Pulmonary artery endothelial cell (primary cell): ENCODE measurements at places on chromosomes 5 and 9. TPM values are rescaled to one million over a fixed set of nuclear protein-coding genes. Genes with fewer than 3 reads are reported as not detected.

The PLAA gene
- 49.6 and 53.3 TPM in 2 replicates for total RNA-seq

The TEK gene
- total RNA-seq = 98.9 and 100 TPM in 2 replicates

The HAPLN1 gene
- not detected in 2 replicates for total RNA-seq

The PCA3 gene
- 0.79 and 1.2 TPM in 2 replicates for total RNA-seq

The OR1Q1 gene
- not detected in 2 replicates for total RNA-seq

The ARL10 gene
- 6.7 and 9.2 TPM in 2 replicates for total RNA-seq

The RNF208 gene
- 0.07 and 0.33 TPM in 2 replicates for total RNA-seq

The CTSV gene
- 1.1 TPM in 2 replicates for total RNA-seq

The MACIR gene
- total RNA-seq = 14.6 and 18.6 TPM in 2 replicates

The PCDHGA1 gene
- total RNA-seq = 0.20 and 0.28 TPM in 2 replicates

The SH2D3C gene
- total RNA-seq = 56.8 and 58.3 TPM in 2 replicates

The OBP2B gene
- not detected in 2 replicates for total RNA-seq

The FCN2 gene
- total RNA-seq = not detected in 2 replicates

The SLC46A2 gene
- not detected in 2 replicates for total RNA-seq

The GGTA1 gene
- 0.18 and 0.53 TPM in 2 replicates for total RNA-seq

The SUSD3 gene
- total RNA-seq = 0.13 and 0.39 TPM in 2 replicates

The IFNB1 gene
- total RNA-seq = not detected in 2 replicates

The SLC4A9 gene
- total RNA-seq = not detected in 2 replicates

The RUSC2 gene
- total RNA-seq = 16.7 and 21.3 TPM in 2 replicates

The CCL27 gene
- total RNA-seq = 0.14 TPM in 1 of 2 replicates, not detected in the other

The ARRDC3 gene
- total RNA-seq = 48.9 and 85.3 TPM in 2 replicates

The SPATA31A3 gene
- total RNA-seq = not detected in 2 replicates

The CCDC180 gene
- total RNA-seq = 0.74 and 1.3 TPM in 2 replicates

The FAM221B gene
- not detected in 2 replicates for total RNA-seq

The THG1L gene
- total RNA-seq = 11.1 and 15.4 TPM in 2 replicates

The CDHR2 gene
- not detected in 2 replicates for total RNA-seq

The DMRT3 gene
- total RNA-seq = not detected in 2 replicates

The CPEB4 gene
- 10.8 and 12.6 TPM in 2 replicates for total RNA-seq

The C9 gene
- total RNA-seq = 0.25 TPM in 1 of 2 replicates, not detected in the other

The PCDHB11 gene
- 0.13 and 0.25 TPM in 2 replicates for total RNA-seq

The ENC1 gene
- total RNA-seq = 71.5 and 101 TPM in 2 replicates

The FBP2 gene
- not detected in 2 replicates for total RNA-seq

The PLCXD3 gene
- 0.20 and 3.3 TPM in 2 replicates for total RNA-seq

The RHOBTB3 gene
- 66.7 and 66.9 TPM in 2 replicates for total RNA-seq

The THOC3 gene
- 60.7 and 99.9 TPM in 2 replicates for total RNA-seq

The AQP7 gene
- total RNA-seq = not detected in 2 replicates

The CDC25C gene
- total RNA-seq = 6.0 and 15.5 TPM in 2 replicates

The MOB3B gene
- 0.07 TPM in 2 replicates for total RNA-seq

The PRRT1B gene
- not detected in 2 replicates for total RNA-seq

The TYRP1 gene
- 0.26 and 0.28 TPM in 2 replicates for total RNA-seq

The HNRNPAB gene
- 90.6 and 107 TPM in 2 replicates for total RNA-seq

The GCNT4 gene
- total RNA-seq = 0.07 and 0.20 TPM in 2 replicates

The CRHBP gene
- total RNA-seq = 0.18 TPM in 1 of 2 replicates, not detected in the other

The FGF1 gene
- 0.53 TPM in 1 of 2 replicates, not detected in the other for total RNA-seq

The AGXT2 gene
- not detected in 2 replicates for total RNA-seq

The PCDHGA5 gene
- 0.35 and 0.40 TPM in 2 replicates for total RNA-seq
